ENCODE measurements at places on chromosomes 7 and 10.
A peak's percentile ranks its signal among the peaks of the same experiment; 100 is the strongest.

DNA sequence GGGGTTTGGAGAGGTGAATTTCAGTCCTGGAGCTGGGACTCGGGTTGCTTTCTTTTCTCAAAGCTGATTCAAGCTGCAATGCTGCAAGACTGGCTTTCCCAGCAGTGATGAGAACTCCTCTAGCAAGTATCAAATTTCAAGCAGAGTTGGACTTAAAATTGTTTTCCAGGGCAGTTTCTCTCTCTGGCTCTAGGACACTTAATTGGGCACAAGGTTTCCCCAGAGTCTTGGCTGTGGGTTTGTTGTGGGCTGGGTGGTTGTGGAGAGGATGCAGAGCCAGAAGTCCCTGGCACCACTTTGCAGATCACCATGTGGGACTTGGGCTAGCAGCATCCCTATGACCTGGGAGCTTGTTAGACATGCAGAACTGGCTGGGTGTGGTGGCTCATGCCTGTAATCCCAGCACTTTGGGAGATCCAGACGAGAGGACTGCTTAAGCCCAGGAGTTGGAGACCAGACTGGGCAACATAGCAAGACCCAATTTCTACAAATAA lies 16.8 kb downstream of the AKR1B15 start:
- peak; percentile 50 for DNase-seq

- no peak for DNase-seq
These were observed 84.0 kb upstream of the BTBD16 start for GRCh38 chr10:122186816-122187810.

DNA sequence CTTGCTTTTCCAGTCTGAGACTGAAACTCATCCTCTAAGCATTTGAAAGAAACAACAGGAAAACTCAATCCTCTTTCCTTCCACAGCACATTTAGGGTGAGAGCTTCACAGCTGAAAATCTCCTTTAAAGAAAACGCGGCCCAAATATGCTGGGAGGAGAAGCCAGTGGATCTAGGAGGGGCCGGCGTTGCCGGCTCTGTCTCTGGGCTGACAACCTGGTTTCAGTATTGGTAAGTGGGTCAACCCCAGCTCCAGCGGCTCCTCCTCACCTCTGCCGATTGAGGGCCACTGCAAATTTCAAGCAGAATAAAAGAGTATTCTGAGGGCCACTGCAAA lies 75.3 kb upstream of the CPXM2 start:
- DNase-seq = no peak

- no peak for DNase-seq
These were observed 60.0 kb upstream of the CYTH3 start for GRCh38 chr7:6332386-6332785.

DNA sequence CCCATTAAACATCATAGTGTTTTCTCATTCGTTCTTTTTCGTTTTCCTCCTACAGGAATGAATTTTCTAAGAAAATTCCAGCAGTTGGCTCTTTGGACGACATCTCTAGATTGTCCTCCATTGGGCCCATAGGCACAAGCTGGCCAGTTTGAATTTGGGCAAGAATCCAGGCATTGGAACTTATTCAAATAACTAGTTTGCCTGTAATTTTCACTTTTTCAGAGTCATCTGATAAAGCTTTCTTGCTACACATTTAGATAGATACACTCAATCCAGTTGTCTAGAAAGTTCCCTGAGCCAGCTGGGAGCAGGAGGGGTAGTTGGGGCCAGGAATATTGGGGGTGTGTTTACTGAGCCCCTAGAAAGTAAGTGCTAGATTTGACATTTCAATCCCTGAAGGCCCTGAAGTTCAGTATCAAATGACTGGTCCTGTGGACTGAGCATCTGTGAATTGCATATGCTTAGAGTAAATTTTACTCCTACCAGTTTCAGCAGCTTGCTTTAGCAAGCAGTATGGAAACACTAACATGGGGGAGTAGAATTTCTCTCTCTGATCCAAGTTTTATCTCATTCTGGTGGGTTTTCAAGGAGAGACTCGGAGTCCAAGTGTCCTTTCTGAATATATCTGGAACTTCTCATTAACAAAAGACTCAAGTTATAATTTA lies 5.2 kb downstream of the EGFR start:
- DNase-seq = no peak

GRCh38 chr10:22317771-22318565 lies 1.8 kb downstream of the COMMD3 start:
- DNase-seq = no peak

- peak; percentile 97 for DNase-seq
These were observed 30.6 kb upstream of the PFKFB3 start for GRCh38 chr10:6171881-6172695.

DNA sequence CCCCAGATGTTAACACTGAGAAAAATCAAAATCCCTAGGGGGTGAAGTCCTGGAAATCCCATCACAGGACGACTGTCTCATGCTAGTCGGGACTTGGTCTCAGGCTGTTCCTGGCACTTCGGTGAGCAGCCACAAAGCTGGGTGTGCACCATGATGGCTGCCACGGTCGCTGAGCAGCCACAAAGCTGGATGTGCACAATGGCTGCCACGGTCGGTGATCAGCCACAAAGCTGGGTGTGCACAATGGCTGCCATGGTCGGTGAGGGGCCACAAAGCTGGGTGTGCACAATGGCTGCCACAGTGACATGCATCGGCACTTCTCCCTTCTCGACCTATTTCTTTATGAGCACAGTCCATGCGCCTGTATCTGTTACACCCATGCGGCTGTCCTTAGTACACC lies 505.1 kb downstream of the TCERG1L start:
- no peak for DNase-seq

DNA sequence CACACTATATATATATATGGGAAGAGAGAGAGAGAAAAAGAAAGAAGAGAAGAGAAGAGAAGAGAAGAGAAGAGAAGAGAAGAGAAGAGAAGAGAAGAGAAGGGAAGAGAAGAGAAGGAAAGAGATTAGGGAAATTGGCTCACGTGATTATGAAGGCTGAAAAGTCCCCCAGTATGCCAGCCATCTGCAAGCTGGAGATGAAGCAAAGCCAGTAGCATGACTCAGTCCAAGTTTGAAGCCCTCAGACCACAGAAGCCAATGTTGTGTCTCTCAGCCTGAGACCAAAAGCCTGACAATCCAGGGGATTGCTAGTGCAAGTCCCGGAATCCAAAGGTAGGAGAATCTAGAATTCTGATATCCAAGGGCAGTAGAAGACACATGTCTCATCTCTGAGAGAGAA lies 206.3 kb upstream of the PRSS1 start:
- peak; percentile 72 for DNase-seq

- no peak for DNase-seq
These were observed 547 bp downstream of the DDIT4 start for GRCh38 chr10:72274213-72274729.

DNA sequence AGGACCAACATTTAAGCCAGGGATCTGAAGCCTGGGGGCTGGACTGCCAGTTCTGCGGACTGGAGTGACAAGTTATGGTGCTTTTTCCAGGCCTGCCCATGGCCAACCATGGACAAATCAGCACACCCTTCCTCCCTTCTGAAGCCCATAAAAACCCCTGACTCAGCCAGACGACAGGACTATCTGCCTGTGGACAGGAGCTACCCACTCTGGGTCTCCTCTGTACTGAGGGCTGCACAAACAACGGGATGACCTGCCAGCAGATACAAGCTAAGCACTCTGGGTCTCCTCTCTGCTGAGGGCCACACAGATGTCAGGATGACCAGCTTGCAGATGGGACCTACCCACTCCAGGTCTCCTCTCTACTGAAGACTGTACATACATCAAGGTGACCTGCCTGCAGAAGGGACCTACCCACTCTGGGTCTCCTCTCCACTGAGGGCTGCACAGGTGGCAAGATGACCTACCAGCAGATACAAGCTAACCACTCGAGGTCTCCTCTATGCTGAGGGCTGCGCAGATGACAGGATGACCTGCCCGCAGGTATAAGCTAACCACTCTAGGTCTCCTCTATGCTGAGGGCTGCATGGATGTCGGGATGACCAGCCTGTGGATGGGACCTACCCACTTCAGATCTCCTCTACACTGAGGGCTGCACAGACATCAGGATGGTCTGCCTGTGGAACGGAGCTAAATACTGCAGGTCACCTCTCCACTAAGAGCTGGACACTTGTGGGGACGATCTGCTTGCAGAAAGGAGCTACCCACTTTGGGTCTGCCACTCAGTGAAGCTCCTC lies 110.1 kb upstream of the GPR22 start:
- DNase-seq = no peak

DNA sequence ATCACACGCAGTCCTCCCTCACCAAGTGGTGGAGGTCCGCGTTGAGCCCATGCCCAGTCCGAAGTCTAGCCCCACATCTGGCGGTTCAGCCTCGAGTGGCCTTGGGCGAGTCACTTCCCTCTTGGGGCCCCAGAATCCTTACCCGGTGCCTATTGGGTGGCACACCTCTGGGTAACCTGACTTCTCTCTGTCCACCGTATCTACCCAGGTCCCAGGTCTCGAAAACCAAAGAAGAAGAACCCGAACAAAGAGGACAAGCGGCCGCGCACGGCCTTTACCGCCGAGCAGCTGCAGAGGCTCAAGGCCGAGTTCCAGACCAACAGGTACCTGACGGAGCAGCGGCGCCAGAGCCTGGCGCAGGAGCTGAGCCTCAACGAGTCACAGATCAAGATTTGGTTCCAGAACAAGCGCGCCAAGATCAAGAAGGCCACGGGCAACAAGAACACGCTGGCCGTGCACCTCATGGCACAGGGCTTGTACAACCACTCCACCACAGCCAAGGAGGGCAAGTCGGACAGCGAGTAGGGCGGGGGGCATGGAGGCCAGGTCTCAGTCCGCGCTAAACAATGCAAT lies 4.3 kb downstream of the EN2 start:
- no peak for DNase-seq

DNA sequence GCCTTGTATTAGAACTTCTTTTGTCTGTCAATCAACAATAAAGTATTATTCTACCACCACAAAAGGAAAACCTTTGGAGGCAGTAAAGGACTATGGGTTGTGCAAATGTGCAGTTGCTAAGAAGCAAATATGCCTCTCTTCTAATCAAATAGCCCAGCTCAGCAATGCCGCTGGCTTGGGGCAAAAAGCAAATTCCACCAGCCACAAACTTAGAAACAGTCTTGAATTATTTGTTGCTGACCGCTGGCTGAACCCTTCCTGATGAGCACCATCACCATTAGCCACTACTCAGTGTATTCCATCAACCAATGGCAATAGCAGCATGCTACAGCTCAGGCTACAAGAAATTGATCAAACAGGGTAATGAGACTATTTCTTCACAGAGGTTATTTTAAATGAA lies 51.0 kb downstream of the SKAP2 start:
- peak; percentile 80 for DNase-seq

- DNase-seq = no peak
These were observed 45.4 kb downstream of the CNNM1 start for GRCh38 chr10:99374526-99374925.

GRCh38 chr7:121916211-121916610 lies 43.2 kb downstream of the PTPRZ1 start:
- DNase-seq = no peak

DNA sequence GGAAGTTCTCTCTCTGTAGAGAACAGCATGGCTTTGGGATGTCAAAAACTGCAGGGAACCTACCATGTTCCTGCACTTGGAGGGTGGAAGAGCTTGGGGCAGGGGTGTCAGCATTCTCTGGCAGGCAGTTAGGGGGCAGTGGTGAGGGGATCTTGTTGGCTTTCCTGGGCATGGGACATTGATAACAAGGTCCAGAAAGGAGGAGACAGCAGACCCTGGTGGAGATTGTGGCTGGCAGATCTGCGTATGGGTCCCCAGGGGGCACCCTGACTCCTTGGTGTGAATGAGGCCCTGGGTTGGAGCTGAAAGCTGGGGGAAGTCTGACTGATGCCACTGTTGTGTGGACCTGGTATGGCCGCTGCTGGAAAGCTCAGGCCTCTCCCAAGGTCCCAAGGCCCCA lies 22.9 kb upstream of the CAMK2B start:
- DNase-seq = peak; percentile 41

DNA sequence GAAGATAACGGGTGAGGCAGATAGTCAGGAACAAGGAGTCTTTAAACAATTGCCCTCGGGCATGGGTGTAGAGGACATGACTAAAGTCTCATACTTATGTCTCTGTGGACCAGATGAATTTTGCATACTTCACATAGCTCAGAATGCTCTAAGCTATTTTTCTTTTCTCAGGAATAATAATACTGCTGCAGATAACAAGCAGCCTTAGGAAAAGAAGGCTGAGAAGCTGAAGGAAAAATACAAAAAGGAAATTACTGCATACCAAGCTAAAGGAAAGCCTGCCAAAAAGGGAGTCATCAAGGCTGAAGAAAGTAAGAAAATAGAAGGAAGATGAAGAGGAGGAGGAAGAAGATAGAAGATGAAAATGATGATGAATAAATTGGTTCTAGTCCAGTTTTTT lies 13.4 kb upstream of the ERCC6 start:
- DNase-seq = peak; percentile 80

DNA sequence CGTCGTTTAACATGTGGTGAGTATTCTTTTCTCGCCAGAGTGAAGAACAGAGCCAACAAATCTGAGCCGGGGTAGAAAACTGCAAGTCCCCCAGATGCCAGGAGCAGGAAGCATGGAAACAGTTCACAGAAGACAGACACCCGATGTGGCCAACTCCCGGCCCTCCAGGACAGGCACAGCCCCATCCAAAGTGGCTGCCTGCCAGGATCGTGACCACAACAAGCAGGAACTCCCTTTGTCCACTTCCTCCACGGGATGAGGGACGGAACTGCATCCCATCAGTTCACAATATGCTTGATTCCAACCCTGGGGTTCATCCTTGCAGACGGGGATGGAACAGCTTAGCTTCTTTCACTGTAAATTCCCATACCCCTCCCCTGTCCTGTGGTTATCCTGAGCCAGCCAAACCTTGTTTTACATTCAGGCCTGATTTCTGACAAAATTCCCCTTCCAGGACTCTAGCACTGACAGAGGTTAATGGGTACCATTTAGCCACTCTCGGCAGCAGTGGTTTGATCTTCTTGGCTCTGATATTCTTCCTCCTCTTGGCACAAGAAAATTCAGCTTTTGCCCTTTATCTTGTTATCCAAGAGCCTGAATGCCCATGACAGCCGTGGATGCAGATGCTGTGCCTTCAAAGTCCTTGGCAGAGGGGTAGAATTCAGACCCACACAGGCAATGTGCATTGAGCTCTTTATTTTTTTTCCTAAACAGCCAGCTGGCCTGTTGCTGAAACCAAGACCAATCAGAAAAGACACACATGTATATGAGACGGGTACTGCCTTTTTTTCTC lies 105.5 kb upstream of the FAM204A start:
- DNase-seq = no peak

DNA sequence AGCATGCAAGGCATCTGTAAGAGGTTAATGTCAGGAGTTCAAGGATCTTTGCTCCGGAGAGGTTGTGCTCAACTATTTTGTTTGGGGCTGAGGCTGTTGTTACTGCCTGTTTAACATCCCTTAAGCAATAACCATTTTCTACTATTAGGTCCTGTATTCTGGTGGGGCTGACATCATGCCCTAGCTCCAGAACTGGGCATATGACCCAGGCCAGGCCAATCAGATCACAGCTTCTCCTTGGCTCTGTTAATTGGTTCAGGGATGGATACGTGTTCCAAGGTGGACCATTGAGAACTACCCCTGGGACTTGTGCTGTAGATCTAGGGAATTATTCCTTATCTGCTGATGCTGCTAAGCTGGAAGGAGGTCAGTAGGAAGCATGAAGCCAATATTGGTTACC lies 67.0 kb downstream of the SYPL1 start:
- DNase-seq = no peak
